ENCODE measurements at places on chromosomes 4 and X.
A peak's percentile ranks its signal among the peaks of the same experiment; 100 is the strongest.

DNA sequence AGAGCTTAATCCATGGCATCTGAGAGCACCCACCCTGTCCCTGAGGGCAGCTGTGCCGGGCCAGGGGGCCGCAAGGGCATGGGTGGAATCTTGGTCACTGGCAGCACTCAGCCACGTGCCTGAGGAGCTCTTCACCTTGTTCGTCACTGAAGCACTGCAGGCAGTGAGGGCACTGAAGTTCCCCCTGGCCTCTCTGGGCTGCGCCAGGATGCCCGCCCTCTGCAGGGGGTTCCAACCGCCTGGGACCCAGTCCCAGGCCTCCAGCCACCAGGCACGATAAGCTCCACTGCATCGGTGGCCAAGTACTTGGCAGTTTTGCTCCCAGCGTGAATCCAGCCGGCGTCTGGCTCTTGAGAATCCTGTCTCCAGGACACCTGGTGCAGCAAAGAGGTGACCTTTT lies 96.4 kb upstream of the MED14 start:
- DNase-seq, result no peak

GRCh38 chrX:94662689-94663088 lies 988.7 kb downstream of the FAM133A start:
- no peak for DNase-seq

DNA sequence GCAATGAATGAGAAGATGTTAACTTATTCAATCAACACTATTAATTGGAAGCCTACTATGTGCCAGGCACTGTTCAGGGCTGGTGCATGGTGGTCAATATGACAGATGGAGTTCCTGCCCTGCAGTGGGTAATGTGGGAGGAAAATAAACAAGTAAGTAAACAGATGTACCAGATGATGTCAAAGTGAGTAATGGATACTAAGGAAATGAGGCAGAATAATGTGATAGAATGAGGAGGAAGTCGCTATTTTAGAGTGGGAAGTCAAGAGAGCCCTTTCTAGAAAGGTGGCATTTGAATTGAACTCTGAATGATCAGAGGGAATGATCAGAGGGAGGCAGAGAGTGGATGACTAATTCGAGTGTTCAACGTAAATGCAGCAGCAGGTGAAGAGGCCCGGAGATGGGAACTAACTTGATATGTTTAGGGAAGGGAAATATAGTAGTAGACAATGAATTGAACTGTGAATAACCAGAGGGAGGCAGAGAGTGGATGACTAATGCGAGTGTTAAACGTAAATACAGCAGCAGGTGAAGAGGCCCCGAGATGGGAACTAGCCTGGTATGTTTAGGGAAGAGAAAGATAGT lies 48.3 kb downstream of the HMGB3 start:
- DNase-seq, result no peak

DNA sequence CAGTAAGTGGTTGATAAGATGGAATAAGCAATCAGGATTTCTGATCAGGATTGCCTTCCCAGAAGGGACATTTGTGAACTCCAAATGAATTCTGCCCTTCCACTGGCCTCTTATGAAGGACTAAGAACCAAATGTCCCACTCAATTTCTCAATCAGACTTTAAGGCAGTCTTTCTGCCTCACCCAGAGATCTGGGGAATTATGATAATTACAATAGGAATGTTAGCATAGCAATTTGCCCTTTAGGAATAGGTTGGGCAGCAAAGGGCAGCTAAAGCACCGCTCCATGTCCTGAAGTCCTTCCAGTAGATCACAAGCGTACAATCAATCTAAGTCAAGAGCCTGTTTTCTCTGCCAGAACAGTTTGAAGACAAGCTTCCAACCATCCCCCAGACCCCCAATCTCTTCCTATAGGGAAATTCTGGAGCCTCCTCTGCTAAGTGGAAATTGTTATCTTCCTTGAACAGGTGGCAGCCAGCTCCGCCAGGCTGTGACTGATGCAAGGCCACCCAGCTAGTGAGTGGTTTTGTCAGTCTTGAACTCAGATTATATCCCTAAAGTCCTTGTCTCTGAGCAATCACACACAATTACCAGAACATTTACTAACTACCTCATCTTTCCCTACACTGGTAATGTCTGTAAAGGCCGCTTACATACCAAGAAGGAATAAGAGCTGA lies 18.6 kb downstream of the NKX3-2 start:
- no peak for DNase-seq

- DNase-seq, result peak; percentile 0
Observed at GRCh38 chrX:22950269-22951266, 49.2 kb upstream of the DDX53 start.

DNA sequence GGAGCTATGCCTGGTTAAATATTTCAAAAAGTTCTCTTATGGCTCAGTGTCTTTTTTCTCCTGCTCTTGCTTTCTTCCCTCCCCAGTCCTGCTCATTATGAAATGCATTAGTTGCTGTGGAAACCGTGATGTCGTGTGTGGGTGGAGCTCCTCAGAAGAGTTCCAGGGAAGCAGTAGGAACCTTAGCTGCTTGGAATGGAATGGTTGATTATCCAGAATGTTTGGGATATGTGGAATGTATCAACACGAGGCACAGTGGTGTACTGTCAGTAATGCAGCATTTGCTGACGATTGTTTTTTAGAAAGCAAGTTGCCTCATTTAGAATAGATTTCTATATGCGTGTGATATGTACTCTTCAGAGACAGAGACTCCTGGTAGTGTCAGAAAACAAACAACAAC lies 333.2 kb downstream of the ARHGAP10 start:
- DNase-seq, result no peak

DNA sequence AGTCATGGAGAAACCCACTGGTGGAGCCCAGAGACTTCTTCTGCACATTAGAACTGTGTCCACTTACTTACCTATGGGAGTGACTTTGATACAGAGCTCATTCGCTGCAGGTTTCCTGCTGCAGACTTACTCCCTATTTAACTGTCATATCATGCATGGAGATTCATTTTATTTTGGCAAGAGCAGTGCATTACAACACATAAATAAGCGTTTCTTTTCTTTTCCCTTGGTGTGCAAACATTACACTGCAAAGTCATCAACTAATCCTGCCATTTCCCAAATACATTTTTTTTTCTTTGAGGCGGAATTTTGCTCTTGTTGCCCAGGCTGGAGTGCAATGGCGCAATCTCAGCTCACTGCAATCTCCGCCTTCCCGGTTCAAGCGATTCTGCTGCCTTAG lies 230.9 kb upstream of the SFRP2 start:
- DNase-seq, result no peak

GRCh38 chr4:172404676-172405075 lies 591.5 kb downstream of the GALNTL6 start:
- no peak for DNase-seq

DNA sequence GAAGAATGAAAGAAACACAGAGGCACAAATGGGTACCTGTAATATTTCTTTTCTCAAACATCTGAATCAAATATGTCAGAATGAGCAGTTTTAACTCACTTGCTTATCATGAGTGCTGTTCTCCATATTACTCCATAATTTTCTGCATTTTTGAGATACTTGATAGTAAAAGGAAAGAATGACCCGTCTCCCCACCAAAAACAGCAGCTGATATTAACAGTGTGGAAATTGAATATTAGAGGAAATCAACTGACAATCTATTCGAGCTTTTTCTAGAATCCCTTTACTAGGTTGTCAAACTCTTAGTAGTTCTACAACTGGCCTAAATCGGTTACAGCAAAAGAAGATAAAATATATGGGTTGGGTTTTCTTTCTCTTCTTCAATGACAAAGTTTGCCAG lies 49.9 kb upstream of the HELT start:
- DNase-seq, result no peak

GRCh38 chrX:141185366-141185765 lies 8.4 kb upstream of the LDOC1 start:
- DNase-seq, result no peak

DNA sequence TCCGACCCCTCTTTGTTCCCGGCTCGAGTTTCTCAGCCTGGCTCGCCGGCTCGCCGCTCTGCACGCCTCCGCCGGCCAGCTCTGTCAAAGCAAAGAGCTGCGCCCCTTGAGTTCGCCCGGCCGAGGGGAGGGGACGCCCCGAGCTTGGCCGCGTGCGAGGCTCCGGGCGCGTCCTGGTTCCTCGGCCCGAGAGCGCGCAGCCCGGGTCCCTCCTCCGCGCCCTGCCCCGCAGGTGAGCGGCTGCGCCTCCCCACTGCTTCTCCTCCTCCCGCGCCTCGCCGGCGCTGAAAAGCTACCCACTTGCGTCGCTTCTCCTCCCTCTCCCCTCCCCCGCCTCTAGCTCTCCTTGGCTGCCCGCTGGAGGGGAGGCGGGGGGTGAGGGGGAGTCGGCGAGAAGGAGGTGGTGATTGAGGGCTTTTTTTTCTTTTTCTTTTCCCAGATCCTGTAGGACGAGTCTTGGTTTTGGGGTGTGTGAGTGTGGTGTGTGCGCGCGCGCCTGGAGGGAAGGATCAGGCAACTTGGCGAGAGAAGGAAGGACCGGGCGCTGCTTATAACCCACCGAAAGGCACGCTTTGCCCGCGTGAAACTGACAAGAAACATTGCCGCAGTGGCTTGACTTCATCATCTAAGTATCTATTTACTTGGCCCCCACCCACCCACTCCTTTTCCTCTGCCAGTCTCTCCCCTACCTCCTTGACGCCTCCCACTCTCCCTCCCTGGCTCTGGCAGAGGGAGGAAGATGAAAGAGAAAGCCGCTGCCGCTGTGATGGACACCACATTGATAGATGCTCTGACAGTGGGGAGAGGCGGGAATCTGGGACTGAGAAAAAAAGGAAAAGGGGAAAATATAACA lies at the start of gene LEF1:
Gene LEF1, minus strand, starts transcription at position 262 of the 853 bp plus-strand sequence. CDS start 1,165 bp downstream, outside the sequence.
- no peak for DNase-seq
